ENCODE measurements at places on chromosomes 6 and 20.

GRCh38 chr6:2581611-2582010, 169.1 kb downstream of the MYLK4 start:
- DNase-seq, result no peak

GRCh38 chr6:142429195-142429594, 127.4 kb downstream of the ADGRG6 start:
- DNase-seq, result no peak

DNA sequence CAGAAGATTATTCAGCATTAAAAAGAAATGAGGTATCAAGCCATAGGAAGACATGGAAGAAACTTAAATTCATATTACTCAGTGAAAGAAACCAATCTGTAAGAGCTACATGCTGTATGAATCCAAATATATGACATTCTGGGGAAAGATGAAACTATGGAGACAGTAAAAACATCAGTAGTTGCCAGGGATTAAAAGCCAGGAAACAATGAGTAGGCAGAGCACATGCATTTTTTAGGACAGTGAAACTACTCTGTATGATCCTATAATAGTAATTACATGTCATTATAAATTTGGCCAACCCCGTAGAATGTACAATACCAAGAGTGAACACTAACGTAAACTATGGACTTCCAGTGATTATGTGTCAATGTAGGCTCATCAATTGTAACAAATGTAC, 92.8 kb upstream of the RNF217 start:
- no peak for DNase-seq

DNA sequence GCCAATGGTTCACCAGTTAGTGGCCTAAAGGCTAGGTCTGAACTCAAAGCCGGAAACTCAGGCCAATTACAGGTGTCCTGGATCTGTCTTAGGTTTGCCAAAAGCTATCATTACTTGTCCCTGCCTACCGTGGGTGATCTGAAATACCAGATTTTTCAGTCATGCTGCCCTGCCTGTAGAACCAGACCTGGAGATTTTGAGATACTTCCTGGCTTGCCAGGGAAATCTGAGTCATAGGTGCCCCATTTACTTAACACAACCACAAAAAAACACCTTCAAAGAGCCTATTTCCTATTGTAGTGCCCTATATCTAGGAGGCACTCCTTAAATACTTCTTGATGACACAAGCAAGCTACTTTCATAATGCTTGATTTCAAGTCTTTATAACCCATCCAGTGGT, 13.9 kb upstream of the RANBP9 start:
- DNase-seq, result no peak

DNA sequence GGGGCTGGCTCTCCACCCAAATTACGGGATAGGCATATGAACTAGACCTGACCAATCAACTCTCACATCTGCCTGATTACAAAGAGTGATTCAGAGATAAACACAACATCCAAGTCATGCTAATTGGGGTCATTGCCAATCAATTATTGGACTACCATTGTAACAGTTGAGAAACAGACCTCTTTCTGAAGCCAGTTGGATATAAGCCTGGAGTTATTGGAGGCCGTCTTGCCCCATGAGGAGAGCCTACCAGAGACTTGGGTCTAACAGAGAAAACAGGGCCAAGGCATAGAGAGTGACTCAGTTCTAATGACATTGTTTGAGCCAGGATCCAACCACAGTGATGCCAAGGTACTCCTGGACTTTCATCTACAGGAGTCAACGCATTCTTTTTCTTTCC, 39.4 kb upstream of the HIVEP2 start:
- DNase-seq, result no peak

Measured in activated T-cell treated with anti-CD3 and anti-CD28 coated beads for 1 hour (primary cell).